ENCODE measurements at places on chromosomes 7 and 10.

DNA sequence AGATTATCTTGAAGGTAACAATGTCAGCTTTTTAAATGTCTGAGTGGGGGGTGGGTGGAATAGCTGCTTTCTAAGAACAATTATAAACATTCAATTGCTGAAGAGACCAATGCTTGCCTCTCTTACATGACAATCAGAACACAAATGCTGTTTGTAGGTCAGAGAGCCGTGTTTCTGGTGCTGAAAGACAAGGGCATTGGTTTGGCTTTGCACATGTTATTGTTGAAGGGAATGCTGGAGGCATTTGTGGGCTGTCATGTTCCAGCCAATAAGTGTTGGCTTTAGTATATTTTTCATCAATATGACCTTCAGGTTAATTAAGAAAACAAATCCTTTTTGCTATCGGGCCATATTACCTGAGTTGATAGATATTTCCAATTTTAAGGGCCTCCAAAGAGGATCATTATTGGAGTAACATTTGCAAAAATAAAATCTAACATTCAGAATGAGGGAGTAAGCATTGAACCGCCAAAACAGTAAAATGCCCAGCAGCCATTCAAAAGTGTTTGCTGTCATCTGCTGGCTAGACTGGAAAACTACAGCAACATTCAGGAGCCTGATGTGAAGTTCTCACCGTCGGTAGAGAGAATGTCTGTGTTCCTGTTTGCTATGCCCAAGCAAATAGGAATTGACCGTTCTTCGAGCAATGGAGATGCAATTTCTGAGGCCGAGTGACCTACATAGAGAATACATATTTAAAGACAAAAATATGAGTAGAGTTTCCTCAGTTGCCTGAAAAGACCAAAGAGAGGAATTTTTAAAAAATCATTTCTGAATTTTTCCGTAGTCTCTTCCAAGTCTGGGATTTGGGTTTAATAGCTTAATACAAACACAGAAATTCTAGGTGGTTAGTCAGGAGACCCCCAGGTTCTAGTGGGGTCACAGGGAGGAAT is 118.9 kb downstream of the APBB1IP start:
- peak; percentile 41 for DNase-seq

DNA sequence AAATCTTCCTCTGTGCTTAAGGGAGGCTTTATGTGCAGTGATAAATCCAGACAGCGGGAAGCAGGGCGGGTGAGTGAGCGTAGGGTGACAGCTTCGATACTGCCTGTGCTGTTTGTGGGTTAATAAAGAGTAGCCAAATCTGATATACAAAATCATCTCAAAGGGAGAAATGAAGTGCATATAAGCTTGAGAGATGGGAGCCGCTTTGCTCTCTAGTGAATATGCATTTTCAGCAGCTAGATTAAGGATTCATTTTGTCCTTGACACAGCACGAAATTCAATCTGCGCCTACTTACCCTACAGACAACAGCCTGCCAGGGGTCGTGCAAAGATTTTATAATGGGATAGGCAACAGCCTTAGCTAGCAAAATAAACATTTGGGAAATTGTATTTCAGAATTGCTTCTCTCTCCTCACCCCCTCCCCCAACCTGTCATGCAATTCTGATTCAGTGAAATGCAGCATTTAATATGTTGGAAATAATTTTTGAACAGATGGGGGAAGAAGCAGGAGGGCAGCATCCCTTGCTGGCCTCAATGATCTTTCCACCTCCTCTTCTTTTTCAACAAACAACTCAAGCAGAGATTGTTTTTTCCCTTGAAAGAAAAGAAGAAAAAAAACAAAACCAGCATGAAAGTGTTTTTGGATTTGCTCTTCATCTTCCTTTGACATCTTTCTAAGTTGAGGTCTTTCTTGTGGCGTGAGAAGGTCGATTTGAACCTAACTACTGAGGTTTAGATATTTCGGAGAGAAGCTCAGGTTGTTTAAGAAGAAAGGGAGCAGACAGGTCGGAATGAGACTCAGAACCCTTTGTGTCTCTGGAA is 117.9 kb downstream of the AOAH start:
- DNase-seq, result no peak

GRCh38 chr10:44306147-44306710 is 78.7 kb downstream of the CXCL12 start:
- no peak for DNase-seq

GRCh38 chr10:77386838-77387237 is 250.8 kb downstream of the KCNMA1 start:
- peak; percentile 72 for DNase-seq

GRCh38 chr10:126448091-126448490 is 59.8 kb upstream of the ADAM12 start:
- DNase-seq, result no peak

DNA sequence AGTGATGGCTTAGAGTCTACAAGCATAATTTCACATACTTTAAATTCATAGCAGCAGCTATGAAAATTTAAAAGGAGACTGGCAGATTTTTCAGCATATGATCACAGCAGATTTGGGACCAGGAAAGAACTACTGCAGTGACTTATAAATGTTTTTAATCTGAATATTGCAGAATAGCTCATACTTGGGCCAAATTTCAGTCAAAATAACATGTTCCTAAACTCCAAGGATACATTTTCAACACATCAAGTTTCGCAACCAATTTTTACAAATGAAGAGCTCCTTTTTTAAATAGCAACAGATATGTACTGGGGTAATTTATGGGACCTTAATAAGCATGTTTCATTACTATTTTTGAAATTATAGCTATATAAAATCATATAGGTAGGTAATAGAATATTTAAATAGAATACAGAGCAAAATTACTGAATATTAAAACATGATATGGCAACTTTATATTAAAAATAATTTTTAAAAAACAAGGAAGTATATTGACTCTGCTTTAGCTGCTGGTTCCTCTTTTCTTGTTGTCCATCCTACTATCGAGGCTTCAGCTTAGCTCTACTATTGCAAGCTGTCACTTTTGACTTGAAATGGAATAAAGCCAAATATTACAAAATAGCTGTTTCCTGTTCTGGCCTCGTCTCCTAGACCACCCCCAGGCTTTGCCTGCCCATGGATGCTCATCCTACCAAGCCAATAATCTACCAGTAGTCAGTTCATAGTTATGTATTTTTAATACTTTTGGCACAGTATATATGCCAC is 123.1 kb downstream of the NRBF2 start:
- no peak for DNase-seq

DNA sequence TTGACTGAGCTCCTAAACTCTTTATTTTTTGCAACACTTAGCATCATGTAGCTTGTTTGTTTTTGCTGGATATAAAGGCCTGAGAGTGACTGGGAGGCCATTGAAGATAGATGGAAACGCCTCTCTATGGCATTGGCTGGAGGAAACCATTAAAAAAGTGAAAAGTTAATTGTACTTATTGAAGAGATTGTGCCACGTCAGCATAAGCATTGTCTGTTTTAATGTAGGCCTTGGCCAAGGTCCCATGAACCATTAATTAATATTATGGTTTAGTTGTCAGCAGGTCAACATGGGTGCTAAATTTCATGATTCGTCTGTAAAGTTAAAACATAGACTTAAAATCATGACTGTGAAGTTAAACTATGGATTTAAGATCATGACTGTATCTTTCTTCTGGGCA is 178.6 kb downstream of the GATA3 start:
- no peak for DNase-seq

- DNase-seq, result peak; percentile 45
Measured at GRCh38 chr10:65611592-65611991, 1314.2 kb upstream of the LRRTM3 start.

GRCh38 chr10:28716748-28717147 is 39.4 kb downstream of the BAMBI start:
- no peak for DNase-seq

GRCh38 chr10:60662917-60663614 is 115.2 kb upstream of the CDK1 start:
- DNase-seq, result no peak

GRCh38 chr7:117944886-117945285 is 71.6 kb upstream of the CTTNBP2 start:
- no peak for DNase-seq

DNA sequence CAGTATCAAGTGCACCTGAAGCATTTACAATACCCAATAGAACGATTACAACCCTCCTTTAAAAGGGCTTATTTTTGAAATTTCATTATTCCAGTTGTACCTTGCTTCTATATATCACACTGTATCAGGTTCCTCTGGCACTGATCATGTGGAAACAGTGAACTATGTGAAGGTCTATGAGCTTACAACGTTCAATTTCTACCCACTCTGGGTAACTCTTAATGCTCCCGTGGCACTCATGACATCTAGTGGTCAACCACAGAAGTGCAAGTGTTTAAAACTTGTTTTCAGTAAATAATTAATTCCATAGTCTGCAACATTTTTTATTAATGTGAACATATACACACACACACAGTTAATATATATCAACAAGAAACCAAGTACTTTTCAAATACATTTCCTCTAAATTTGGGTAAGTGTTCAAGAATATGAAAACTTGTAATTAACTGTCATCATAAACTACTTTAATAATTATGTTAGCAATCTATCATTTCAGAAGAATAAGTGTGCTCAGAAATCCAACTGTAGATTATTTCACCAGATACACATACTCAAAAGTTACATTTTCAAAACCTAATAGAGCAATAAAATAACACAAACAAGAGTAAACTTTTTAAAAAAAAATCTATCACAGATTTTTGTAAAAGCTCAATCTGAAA is 61.0 kb downstream of the MPP7 start:
- DNase-seq, result peak; percentile 43
